ENCODE measurements at places on chromosomes 11 and 22. TPM values are rescaled to one million over a fixed set of nuclear protein-coding genes. Genes with fewer than 3 reads are reported as not detected.

- DNase-seq: no peak
Observed at GRCh38 chr22:32355760-32356159, 1.9 kb upstream of the RFPL3 start.

GRCh38 chr22:30591191-30591587, 521 bp downstream of the PES1 start:
- no peak for DNase-seq

The ANKK1 gene
- 0.20 TPM for total RNA-seq

GRCh38 chr11:46684367-46684766, 16.1 kb downstream of the ARHGAP1 start:
- no peak for DNase-seq

DNA sequence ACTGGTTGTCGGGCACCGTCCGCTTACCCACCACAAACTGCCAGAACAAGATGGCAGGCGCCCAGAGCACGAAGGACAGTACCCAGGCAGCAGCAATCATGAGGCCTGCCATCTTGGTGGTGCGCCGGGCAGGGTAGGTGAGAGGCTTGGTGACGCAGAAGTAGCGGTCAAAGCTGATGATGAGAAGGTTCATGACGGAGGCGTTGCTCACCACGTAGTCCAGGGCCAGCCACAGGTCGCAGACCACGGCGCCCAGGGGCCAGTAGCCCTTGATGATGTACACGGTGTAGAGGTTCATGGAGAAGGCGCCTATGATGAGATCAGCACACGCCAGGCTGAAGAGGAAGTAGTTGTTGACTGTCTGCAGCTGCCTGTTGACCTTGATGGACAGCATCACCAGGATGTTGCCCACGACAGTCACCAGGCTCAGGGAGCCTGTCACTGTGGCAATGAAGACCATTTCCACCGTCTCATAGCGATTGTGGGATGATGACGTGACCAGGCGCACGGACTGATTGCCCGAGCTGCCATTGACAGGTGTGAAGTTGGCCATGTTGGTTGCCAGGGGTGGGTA, 4.6 kb downstream of the MDK start:
- DNase-seq: no peak

The MFRP gene
- total RNA-seq: not detected

DNA sequence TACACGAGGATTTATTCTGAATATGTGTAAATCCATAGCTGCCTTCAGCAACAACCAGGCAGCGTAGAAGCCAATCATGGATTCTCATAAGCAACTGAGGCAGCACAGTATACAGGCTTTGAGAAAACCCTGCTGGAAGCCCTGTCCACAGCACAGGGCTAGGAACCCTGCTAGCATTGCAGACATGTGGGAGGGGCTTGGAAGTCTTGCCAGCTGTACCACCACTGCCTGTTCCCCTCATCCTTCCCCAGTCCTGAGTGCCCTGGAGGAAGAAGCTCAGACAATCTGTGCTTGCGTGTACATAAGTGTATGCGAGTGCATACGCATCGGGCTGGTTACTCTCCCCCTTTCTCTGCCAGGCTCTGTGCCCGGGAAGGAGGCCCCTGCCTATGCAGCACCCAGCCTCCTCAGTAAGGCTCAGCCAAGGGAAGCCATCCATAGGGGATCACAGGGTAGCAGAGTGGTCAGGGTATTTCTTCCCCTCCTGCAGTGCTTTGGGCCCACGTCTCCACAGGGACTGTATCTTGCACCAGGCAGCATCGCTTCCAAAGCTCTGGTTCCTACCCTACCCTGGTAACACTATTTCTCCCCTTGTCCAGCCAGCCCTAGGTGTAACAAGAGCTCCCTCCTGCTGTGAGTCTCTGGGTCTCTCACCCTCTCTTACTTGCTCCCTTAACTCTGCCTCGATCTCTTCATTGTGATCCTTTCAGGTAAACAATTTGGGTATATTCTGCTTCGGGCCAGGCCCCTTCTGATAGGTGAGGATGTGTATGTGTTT, 90.5 kb downstream of the GALNT18 start:
- DNase-seq: no peak

DNA sequence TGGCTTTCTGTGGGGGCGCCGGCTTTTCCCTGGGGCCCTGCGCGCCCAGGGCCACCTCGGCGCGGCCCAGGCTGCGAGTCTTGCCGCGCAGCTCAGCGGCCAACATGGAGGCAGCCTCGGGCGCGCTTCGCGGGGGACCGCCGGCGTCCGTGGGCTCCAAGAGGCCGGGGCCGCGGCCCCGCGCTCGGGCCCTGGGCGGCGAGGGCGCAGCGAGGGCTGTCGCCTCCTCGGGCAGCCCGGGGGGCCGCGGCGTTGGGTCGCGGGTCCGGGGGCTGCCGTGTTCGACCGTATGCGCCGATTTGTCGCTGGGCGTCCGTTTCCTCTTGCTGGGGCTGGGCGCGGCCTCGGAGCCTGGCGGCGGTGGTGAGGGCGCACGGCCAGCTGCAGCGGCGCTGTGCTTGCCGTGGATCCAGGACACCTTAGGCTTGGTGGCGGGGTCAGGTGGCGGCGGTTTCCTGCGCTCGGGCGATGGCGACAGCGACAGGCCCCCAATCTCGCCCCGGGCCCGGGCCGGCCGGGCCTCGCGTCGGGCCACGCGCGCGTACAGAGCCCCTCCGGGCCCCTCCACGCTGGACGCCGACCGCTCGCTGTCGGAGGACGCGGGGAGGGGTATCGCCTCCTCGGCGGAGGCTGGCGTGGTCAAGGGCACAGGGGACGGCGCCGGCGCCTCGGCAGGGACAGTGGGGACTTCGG, 11.9 kb downstream of the SCARF2 start:
- peak; percentile 31 for DNase-seq

DNA sequence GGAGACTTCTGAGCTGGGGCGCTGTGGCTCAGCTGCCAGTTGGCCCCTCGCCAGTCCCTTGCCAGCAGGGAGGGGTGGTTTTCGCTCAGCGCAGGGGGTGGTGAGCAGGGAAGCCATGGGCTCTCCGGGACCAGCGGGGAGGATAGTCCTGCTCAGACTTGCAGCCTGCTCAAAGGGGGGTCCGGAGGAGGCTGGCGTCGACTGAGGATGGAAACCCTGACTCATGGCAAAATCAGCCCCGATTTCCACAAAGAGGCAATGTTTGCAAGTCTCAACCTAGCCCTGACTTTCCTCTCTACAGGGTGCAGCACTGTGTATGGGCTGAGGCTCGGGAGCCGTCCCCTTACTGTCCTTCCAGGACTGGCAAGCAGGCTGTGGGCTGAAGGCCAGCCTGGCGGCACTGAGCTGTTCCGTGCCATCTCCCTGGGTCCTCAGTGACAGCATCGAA, 35.1 kb downstream of the FBLN1 start:
- DNase-seq: no peak

GRCh38 chr11:107331728-107332127, 125.9 kb downstream of the CWF19L2 start:
- no peak for DNase-seq
